ENCODE measurements at places on chromosomes 2 and 18. TPM values are rescaled to one million over a fixed set of nuclear protein-coding genes. Genes with fewer than 3 reads are reported as not detected.

The ANKAR gene
- 15.9 TPM for total RNA-seq

The DCC gene
- total RNA-seq: 2.0 TPM

The STRN gene
- 27.4 TPM for total RNA-seq

The CTAGE1 gene
- not detected for total RNA-seq

The MEIS1 gene
- total RNA-seq: 28.4 TPM

The TTN gene
- 385 TPM for total RNA-seq

The IL1F10 gene
- total RNA-seq: 2.7 TPM

The TUBA4B gene
- total RNA-seq: not detected

The IL18R1 gene
- total RNA-seq: 4.5 TPM

The COLEC11 gene
- not detected for total RNA-seq

The PRSS56 gene
- total RNA-seq: not detected
